Glomerular endothelial cell (primary cell): ENCODE measurements at places on chromosomes 1 and 21.

DNA sequence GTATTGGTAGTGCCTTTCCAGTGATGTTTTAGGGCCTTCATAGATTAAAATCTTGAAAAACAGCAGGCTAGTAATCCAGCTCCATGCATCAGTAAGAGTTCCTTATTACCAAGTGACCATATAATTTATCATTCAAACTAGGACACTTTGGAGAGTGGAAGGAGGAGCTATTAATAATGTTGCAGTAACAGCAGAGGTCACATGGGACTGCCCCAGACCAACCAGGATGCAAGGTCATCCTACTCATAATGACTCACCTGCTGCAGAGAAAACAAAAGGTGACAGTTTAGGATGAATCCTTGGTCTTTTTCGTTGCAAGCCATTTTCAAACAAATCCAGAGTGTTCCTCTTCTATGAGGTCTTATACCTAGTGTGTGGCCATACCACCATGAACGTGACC lies 187.4 kb downstream of the NUF2 start:
- no peak for DNase-seq

- DNase-seq: no peak
These were observed 135.7 kb downstream of the ROR1 start for GRCh38 chr1:63909526-63909925.

- DNase-seq: no peak
These were observed 932 bp downstream of the RPF1 start for GRCh38 chr1:84479998-84480397.

DNA sequence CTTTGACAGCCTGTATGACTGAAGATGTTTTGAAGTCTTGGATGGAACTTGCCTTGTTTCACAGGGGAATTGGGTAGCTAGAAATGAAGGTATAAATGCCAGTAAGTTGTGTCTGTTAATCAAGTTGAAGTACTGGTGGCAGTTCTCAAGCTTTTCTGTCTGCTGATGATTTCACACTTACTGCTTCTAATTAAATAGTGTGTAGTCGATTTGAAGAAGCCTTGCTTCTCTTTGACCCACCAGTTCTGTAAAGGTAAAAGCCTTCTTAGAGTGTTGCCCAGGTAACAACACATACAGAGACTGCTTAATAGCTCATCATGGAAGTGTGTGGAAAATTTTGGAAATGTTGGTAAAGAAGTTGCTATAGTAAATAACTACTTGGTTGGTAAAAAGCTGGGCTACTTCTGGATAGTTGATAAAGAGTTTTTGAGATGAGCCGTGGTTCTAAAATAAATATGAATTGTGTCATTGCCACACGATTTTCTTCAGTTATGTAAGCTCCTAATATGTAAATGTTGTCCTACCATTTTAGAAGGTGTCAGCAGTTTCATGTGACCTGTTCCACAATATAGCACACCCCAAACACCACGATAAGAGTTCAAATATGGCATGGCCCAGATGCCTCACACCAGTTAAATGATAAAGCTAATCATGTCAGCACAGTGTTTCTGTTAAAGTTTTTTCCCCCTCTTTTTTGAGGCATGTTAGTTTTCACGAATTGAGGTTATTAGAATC lies 7.4 kb downstream of the RABGAP1L start:
- no peak for DNase-seq

GRCh38 chr1:6815726-6816125 lies 30.5 kb downstream of the CAMTA1 start:
- DNase-seq: no peak

DNA sequence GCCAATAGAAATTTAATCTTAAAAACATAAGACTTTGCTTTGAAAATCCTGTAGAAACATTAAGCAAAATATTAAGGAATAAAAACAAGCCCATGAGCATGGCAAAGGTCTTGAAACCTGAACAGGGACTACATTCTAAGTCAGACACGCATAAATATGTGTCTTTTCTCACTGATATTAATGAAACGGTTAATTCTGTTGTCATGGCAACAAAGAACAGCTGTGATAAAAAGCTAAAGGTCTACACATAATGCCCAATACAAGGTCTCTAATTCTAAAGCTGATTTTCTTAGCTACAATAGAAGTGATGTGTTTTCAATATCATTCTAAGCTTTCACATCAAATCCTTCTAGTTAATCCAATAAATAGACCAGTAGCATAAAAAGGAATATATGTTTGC lies 331.7 kb downstream of the PTBP2 start:
- no peak for DNase-seq

DNA sequence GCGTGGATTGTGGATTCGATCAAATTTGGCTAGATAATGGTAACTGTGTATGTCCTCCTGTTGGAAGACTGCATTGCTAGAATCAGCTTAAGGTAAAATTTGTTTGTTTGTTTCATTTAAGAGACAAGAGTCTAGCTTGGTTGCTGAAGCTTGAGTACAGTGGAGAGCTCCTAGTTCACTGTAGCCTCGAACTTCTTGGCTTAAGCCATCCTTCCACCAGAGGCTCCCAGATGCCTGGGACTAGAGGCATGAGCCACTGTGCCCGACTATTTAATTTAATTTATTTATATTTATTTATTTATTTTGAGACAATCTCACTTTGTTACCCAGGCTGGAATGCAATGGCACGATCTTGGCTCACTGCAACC lies 1.5 kb downstream of the PHACTR4 start:
- no peak for DNase-seq

DNA sequence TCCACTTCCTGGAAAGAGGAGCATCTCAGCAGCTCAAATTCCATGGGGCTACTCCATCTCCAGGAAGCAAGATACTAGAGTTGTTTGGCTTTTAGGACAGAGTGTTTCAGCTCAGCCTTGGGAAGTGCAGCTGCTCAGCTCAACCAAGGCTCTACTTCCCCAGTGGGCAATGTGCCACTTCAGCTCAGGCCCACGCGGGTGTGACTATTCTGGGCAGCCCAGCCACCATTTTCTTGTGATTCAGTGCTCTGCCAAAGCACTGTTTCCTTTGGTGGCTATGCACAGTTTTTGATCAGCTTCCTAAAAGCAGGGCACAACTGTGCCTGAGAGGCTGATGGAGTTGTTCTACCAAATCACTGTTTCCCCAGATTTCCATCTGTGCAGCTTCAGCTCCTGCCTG lies 1104.9 kb upstream of the TMPRSS15 start:
- no peak for DNase-seq

DNA sequence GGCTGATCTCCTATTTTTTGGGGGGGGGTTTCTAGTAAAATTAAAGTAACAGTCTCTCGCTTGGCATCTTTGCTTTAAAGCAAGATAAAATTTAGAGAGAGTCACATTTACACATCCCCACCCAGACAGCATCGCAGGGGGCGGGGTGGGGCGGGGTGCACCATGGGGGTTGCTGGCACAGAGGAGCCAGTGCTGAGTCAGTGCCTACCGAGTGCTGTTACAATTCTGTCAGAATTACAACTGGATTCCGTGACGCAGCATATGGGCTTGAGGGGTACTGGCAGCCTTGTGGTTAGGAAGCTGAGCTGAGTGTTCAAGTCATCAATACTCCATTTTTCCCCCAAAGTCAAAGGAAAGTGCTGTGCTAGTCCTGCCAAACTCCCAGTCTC lies 175.9 kb downstream of the PRDM16 start:
- no peak for DNase-seq

DNA sequence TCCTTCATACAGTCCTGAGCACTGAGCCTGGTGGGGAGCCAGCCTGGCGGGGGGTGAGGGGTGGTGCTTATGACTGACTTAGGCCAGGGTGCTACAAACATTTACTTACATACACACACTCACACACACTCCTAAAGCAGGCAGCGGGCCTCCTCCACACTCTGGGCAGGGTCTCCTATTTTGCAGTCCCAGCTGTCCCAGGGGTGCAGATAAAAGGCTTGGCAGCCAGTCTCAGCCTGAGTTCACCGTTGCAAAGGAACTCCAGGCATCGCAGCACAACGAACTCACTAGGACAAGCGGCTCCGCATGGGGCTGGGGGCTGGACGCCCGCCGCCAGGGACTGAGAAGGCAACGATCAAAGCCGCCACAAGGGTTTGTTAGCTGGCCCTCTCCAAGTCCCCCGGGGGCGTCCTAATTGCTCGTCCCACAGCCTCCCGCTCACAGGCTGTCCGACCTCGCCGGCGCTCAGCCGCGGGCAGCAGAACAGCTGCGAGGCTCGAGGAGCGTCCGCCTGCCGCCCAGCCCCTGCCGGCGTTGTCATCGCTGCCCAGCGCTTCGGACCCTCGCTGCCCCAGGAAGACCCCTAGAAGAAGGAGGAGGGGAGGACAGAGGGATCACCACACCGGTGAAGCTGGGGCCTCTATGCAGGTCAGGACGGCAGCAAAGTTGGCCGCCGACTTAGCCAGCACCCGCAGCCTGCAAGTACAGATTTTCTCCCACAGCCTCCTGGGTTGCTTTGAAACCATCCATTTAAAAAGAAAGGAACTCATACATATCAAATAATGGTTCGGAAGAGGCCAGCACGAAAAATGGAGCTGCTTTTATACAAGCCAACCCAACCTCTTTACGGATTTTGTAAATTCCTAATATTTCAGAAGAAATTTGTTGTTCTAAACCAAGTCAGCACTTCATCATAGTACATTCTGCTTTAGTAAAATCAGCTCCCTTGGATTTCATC lies 6.2 kb downstream of the BARHL2 start:
- DNase-seq: no peak

- DNase-seq: no peak
These were observed 193.6 kb upstream of the ADGRL2 start for GRCh38 chr1:81607086-81607485.

- no peak for DNase-seq
These were observed 251.4 kb downstream of the ZNF648 start for GRCh38 chr1:181809991-181810545.

DNA sequence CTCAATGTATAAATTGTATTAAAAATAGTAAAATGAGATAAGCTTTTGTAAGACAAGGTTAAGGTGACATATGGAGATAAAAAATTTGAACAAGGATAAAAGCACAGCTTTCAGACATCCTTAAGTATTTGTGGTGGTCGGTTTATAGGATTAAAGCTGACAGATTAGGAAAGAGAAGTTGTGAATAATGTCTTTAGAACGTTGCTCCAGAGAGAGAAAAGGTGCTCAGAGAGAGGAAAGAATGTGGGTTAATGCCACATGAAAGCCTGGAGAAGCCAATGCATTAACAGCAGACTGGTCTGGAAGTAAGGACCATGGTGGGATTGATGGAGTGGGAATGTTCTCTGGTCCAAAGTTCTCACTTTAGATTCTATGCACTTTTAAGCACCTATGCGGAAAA lies 44.8 kb downstream of the ATP6V1G3 start:
- no peak for DNase-seq

DNA sequence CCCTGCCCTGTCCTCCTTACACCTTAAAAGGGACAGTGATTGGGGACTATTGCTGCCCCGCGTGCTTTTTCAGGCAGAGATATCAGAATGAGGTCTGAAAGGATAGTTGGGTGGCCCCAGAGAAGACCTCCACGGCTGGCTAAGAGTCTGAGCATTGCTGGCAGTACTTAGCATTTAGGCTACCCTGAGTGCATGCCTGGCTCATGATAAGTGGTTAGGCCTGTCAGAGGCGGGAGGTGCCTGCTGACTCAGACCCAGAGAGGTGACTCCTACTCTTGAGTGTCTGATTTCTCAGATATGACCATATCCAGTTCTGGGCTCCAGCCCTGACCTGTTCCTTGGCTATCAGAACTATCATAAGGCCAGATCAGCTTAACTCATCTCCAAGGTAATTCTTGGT lies 213.7 kb downstream of the PBX1 start:
- no peak for DNase-seq

- no peak for DNase-seq
These were observed 4.4 kb downstream of the HPCA start for GRCh38 chr1:32890516-32891240.

- no peak for DNase-seq
These were observed 96.5 kb downstream of the SMYD2 start for GRCh38 chr1:214377485-214377884.

GRCh38 chr1:56788102-56788501 lies 31.1 kb downstream of the FYB2 start:
- DNase-seq: no peak

DNA sequence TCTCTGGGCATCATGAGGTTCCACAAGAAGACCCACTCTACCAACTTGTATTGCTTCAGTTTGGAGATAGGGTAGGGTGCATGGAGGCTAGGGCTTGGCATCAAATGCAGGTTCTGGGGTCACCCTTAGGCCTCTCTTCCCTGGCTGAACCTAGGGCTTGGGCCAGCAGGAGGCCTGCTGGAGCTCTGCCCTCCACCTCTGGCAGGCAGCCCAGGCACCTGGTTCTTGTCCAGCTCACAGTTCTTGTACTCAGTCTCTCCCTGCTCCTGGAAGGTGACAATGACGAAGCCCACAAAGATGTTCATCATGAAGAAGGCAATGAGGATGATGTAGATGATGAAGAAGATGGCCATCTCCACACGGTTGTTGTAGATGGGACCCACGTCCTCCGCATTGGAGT lies 37.5 kb upstream of the KIF21B start:
- no peak for DNase-seq

DNA sequence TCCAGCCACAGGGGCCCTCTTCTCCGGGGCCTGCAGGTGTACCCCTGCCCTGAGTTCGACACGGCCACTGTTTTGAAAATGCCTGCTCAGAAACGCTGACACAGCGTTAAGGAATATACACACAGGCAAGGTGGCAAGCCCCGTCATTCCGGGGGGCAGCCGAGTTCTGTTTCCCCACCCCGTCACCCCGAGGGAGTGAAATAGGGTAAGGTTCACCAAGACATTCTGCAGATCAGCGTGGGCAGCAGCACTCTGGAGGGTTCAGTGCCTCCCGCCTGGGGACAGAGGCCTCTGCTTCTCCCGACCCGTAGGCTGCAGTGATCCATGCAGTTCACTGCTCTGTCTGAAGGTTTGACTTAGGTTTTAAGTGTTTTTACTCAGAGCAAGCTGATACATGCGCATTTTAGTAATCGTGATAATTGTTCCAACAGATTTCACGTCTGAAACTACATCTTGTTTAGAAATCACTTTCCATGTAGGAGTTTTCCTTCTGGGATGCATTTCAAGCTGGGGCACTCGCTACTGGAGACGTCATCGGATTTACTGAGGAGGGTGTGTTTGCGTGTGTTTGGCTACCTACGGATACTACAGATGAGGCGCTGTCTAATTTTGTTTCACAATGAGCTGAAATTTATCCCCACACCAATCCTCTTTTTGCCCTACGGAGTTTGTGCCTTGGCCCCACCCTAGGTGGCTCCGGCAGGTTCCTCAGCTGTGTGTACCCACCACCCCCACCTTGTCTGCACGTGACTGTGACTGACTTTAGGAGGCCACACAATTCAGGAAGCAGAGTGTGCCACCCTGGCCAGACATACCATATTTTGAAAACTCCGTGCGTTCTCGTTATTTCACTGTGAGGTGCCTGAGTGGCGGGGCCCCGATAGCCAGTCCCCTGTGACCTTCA lies 63.5 kb downstream of the AGPAT3 start:
- no peak for DNase-seq
